SW480 (cell line): ENCODE measurements at places on chromosomes 4 and X.
A peak's percentile ranks its signal among the peaks of the same experiment; 100 is the strongest.

GRCh38 chr4:144463896-144464295 is 182.1 kb upstream of the HHIP start:
- DNase-seq = no peak

DNA sequence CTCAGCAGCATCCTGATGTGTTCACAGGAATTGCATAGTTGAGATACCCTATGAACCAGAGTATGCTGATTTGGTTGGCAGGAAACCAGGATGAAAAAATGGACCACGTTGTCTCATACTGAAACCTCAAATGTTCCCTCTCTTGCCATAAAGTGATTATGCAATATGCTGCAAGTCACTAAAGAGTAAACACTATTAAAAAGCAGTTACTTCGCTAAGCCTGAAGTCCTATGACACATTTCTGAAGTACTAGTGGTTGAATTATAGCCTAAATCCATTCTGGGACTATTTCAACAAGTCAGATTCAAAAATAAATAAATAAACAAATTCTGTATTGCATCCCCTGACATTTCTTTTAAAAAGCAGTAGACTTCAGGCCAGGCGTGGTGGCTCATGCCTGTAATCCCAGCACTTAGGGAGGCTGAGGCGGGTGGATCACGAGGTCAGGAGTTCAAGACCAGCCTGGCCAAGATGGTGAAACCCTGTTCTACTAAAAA is 106.0 kb upstream of the NAP1L5 start:
- peak; percentile 19 for DNase-seq

DNA sequence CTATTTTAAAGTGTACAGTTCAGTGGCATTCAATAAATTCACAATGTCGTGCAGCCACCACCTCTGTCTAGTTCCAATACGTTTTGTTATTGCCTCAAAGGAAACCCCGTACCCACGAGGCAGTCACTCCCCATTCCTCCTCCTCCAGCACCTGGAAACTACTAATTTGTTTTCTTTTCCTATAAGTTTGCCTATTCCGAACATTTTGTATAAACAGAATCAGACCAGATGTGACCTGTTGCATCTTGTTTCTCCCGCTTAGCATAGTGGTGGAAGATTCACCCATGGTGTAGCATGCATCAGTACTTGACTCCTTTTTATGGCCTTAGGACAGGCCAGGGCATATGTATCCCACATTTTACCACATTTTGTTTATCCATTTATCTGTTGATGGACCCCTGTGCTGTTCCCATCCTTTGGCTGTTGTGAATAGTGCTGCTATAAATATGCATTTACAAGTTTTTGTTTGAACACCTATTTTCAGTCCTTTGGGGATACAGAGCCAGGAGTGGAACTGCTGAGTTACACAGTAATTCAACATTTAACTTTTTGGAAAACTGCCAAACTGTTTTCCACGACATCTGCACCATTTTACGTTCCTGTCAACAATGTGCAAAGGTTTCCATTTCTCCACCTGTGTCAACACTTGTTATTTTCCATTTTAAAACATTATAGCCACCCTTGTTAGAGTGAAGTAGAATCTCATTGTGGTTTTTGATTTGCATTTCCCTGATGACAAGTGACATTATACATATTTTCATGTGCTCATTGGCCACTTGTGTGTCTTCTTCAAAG is 57.8 kb upstream of the STX18 start:
- no peak for DNase-seq

- no peak for DNase-seq
These were observed 1664.6 kb upstream of the ADGRL3 start for GRCh38 chr4:59535541-59535940.

- no peak for DNase-seq
These were observed 32.5 kb upstream of the PAQR3 start for GRCh38 chr4:78971776-78972175.

DNA sequence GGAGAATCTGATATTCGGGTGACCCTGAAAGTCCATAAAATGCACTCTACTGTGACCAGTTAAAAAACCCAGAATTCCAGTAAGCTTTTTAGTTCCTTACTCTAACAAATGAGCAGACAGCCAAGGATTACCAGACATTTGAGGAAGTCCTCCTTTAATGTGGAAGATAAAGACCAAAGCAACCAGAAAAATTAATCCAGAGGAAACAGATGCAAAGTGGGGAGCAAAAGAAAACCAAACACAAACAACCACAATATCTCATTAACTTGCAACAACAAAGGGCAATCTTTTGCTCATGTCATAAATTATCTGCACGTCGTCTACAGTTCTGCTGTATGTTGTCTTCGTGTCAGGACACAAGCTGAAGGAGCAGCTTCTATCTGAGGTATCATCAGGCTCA is 164.4 kb downstream of the PJA1 start:
- no peak for DNase-seq

DNA sequence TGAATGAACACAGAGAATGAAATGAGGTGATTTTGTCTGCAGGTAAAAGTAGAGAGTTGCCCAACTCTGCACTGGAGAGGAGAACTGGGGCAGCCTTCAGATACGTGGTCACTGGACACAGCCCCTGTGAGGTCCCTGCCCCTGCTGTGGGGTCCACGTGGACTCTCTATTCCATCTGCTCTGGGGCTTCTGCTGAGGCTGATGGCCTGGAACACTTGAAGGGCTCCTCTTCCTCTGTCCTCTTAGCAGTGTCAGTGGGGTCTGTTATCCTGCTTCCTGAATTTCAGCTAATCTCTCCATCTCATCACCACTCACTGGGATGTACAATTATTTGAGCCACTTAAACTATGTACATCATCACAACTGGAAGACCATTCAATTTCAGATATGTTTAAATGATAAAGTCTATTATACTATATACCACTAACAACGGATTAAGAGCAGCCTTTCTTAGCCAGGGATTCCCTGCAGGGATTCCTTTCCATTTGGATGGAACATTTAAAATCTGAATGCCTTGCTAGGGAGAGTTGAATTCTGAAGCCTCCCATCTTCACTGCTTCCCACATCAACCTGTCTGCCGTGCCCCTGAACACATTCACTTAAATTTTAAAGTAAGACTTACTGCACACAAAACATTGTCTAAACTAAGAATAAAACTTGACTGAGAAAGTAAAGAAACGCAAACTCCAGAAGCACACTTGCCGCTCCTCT is 74.0 kb downstream of the CC2D2A start:
- no peak for DNase-seq

- peak; percentile 4 for DNase-seq
These were observed 63.0 kb upstream of the AGA start for GRCh38 chr4:177505171-177505615.

DNA sequence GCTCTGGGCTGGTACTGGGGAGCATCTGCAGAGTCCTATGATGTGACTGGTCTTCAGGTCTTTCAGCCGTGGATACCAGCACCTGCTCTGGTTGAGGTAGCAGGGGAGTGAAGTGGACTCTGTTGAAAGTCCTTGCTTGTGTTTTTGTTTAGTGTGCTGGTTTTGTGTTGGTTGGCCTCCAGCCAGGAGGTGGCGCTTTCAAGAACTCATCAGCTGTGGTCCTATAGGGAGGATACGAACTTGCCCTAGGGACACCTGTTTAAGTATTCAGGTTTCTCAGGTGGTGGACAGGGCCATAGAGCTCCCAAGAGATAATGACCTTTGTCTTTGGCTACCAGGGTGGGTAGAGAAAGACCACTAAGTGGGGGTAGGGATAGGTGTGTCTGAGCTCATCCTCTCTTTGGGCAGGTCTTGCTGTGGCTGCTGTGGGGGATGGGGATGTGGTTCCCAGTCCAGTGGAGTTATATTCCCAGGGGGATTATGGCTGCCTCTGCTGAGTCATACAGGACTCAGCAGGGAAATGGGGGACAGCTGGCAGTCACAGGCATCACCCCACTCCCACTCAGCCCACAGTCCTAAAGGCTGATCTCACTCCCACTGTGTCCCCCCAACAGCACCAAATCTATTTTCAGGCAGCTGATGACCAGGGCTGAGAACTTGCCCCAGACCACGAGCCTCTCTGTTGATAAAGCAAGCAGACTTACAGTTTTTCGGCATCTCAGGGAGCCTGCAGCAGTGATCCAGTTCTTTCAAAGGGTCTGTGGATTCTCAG is 24.1 kb downstream of the MSMO1 start:
- no peak for DNase-seq

DNA sequence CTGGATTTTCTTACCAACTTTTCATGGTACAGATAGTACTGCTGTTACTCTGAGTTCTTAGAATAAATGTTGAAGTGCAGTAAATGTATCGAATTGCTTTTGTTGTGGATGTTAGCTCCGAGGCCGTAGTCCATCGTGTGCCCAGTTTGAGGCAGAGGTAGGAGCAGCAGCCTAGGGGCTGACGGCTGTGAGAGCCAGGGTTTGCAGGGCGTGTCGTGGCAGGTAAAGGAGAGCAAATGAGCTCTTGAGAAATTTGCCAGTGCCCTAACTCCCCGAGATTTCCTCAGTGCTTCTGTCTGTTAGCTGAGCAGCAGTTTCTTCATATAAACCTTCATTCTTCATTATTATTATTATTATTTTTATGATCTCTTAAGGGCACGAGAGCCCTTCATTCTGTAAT is 21.6 kb downstream of the PRIMPOL start:
- DNase-seq = no peak

GRCh38 chr4:150283689-150284088 is 205.4 kb downstream of the DCLK2 start:
- no peak for DNase-seq

GRCh38 chr4:147284256-147284835 is 196.6 kb upstream of the EDNRA start:
- DNase-seq = no peak

DNA sequence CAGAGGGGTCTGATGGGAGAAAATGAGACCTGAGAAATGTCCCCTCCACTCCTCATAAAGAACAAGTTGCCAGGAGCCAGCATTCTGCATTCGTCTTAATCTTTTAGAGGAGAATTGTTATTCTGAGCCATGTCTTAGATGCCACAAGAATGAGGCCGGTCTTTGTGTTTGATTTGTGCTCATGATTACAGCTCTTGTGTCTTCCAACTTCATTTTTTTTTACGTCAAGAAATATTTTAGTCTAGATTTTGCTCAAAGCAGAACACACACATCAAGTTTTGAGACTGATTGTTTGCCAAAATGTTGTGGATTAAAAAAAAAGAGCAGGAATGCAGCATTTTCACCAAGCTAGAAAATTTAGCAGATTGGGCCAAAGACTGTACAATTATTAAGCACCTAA is 130.6 kb upstream of the PITX2 start:
- DNase-seq = no peak

- no peak for DNase-seq
These were observed 160.1 kb downstream of the STK32B start for GRCh38 chr4:5211282-5211839.

DNA sequence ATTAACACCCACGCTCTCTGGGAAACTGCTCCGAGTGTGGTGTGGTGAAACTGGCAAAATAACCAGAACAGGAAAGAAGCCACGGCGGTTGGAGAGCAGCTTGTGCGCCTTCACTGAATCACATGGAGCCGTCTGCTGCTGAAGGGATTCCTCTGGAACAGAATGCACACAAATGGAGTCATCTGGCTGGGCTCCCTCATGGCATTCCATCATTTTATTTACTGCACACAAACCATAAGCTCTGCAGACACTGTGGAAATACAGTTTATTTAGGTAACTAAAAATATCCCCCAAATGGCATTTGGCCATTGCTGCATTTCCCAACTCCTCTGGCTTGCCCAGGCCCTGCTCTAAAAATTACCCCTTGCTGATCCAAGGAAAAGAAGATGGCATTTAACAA is 187.0 kb upstream of the S100G start:
- no peak for DNase-seq

DNA sequence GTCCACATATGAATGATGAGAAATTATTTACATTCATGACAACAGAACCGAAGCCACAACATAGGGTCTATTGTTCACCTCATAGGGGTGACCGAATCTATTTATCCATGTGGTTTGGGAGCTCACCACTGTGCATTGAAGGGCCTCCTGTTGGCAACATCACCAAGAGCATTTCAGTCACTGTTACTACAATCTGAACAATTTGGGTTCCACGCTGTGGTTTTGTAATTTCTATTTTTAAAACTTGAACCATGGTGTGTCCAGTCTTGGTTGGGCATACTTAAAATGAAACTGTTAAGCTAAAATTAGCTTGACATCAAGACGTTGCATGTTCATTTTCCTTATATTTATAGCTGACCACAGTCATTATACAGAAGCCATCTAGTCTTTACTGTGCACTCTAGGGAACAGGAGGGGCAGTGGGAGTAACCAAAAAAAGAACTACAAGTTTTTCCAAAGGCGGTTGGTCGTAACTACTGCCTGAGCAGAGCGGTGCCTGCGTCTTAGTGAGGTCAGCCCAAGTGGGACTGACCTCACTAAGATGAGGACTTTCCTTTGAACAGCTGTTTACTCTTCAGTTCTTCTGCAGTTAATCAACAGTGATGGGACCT is 192.1 kb downstream of the SPRY1 start:
- peak; percentile 96 for DNase-seq

GRCh38 chr4:52545099-52546069 is 113.7 kb downstream of the USP46 start:
- DNase-seq = peak; percentile 34

DNA sequence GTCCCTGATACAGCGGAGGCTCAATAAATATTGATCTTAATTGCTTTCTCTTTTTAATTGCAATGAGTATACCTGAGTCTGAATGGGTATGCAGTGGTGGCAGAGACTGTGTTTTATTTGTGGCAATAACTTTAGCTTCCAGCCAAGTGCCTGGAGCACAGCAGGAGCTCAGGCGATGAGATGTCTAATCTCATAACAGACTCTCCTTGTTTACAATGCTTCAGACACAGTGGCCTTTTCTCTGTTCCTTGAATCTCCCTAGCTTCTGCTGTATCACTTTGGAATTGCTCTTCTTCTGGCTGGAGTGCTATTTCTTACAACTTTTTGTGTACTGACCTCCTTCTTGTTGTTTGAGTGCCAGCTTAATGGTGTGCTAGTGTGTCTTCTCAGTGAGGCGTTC is 91.5 kb upstream of the UNC5C start:
- DNase-seq = no peak

DNA sequence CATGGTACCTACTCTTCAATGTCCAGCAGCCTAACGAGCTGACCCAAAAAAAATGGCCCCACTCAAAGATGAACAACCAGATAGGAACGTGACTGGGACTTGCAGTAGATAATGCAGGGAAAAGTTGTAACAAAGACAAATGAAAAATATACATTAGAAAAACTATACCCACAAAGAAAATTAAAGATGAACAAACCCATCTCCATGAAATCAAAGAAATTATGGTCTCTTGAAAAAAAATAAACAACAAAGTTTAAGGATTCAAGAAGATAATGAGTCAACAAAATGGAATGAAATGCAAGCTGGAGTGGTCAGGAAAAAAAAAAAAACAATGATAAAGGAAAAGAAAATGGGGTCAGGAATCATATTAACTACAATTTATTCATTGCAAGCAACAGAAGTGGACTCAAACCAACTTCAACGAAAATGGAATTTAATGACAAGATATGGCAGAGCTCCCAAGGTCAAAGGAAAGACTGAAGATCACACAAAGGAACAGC is 309.8 kb upstream of the GALNT7 start:
- no peak for DNase-seq

- DNase-seq = no peak
These were observed 89.7 kb downstream of the AMELX start for GRCh38 chrX:11382930-11383329.

GRCh38 chr4:169492436-169493163 is 119.8 kb downstream of the NEK1 start:
- DNase-seq = peak; percentile 14

- no peak for DNase-seq
These were observed 518.3 kb upstream of the ARX start for GRCh38 chrX:25534091-25534490.

GRCh38 chrX:28590396-28590795 is 3.1 kb downstream of the IL1RAPL1 start:
- DNase-seq = no peak
